ENCODE measurements at places on chromosomes 5 and 9.

DNA sequence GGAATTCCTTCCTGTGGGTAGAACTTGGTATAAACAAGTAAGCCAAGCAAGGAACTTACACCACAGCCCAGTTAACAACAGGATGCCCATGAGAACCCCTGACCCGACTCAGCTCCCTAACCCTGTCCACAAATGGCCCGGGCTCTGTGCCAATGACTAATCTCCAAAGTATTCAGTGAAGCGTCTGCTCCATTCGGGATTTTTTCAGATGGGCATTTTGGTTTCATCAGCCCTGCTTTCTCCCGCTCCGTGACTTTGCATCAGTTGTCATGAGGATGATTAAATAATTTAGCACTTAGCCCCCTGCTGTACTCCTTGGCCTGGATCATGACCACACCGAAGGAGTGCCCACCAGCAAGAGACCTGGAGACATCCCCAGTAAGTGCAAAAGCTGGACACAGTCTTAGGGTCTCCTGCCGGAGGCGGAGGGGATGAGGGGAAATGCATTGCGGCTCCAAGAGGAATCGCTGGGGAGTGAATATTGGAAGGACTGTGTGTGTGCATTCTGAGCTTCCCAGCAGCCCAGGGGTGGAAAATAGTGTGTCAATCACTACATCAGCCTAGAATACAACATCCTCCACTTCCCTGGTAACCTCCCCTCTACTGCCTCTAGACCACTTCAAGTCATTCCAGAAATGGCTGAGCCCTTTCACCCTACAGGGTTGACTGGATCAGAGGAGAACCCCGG lies 41.4 kb upstream of the DNAH5 start:
- no peak for DNase-seq

GRCh38 chr5:72842816-72843215 lies 26.4 kb downstream of the TNPO1 start:
- no peak for DNase-seq

- DNase-seq, result no peak
These were observed 181.6 kb downstream of the SMARCA2 start for GRCh38 chr9:2196757-2197156.

- peak; percentile 33 for DNase-seq
These were observed 25.9 kb downstream of the ERBIN start for GRCh38 chr5:65952259-65952658.

DNA sequence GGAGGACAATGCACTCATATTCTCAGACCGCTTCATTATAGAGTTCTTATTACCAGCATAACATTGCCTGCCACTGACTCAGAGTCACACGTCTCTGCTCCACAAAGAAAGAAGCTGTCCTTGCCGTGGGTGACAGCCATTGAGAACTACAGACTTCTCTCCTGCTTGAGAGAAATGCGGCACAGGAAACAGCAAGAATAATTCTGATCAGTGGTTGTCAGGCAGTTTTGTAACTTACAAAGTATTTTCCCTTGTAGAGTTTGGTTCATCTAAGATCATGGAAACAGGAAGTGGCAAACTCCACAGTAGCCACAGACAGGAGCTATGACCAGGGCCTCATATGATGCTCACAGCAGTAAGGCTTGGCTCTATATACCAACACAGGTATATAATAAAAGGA lies 47.0 kb downstream of the KCNV2 start:
- DNase-seq, result no peak

GRCh38 chr9:124052401-124052800 lies 40.8 kb downstream of the LHX2 start:
- no peak for DNase-seq

GRCh38 chr5:93497096-93497495 lies 83.9 kb downstream of the NR2F1-AS1 start:
- DNase-seq, result no peak

- DNase-seq, result no peak
These were observed 24.6 kb downstream of the TRAF2 start for GRCh38 chr9:136910901-136911245.

DNA sequence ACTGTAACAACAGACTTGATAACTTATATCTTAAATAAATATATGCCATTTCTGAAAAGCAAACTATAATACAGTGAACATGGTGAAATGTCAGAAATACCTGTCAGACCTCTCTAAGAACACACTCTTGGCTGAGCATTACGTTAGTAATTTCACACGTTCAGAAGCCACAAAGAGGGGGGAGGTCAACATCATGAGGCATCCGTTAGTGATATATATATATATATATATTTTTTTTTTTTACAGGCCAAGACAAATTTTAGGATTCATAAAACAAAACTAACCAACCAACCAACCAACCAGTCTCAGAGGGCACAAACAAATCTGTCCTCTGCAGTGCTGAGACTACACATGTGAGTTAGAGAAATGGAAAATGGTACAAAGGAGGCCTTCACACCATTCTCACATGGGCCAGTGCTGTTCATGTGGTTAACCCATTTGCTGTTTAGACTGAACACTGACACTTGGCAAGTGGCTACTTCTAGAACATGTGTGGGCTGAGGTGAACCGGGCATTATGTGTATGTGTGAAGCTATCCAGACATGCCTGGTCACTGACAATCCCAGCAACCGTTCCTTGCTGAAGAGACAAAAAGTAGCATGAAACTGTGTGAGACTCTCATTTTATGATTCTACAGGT lies 54.5 kb downstream of the ELL2 start:
- no peak for DNase-seq

GRCh38 chr5:57025961-57026360 lies 74.0 kb upstream of the MIER3 start:
- DNase-seq, result no peak

- no peak for DNase-seq
These were observed 9.7 kb downstream of the RGMB start for GRCh38 chr5:98783051-98783649.

GRCh38 chr5:116531635-116532034 lies 43.0 kb downstream of the SEMA6A start:
- DNase-seq, result no peak

DNA sequence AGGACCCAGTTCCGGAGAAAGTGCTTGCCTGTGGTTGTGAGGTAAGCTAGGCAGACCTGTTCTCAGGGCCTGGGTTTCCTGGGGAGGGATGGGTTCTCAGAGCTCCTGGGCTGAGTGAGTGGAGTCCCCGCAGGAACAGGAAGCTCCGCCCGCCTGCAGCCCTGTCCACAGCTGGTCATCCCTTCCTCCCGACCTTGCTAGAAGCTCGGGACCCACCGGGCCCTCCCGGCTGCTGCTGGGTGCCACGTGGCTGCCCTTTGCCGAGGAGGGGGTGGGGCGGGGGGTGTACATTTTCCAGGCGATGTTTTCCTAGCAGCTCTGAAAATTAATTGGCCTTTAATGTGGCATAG lies 198.1 kb downstream of the C9orf50 start:
- no peak for DNase-seq

DNA sequence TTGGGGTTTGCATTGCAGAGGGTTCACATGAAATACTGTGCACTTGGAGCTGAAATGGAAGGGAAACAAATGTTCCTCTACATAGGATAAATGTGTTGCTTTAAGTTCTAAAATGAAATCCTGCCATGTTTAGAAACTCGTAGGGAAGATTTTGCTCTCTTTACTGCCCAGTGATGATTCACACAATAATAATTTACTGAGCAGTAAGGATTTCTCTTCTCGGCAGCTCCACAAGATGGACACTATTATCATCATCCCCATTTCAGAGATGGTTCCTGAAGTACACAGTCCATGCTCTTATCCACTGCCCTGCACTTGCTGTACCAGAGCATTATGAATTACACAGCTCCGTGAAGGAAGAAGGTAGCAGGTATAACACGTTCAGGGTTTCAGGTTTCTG lies 4.1 kb downstream of the HACD4 start:
- no peak for DNase-seq

- no peak for DNase-seq
These were observed 202.7 kb downstream of the ATP10B start for GRCh38 chr5:160649304-160649703.

DNA sequence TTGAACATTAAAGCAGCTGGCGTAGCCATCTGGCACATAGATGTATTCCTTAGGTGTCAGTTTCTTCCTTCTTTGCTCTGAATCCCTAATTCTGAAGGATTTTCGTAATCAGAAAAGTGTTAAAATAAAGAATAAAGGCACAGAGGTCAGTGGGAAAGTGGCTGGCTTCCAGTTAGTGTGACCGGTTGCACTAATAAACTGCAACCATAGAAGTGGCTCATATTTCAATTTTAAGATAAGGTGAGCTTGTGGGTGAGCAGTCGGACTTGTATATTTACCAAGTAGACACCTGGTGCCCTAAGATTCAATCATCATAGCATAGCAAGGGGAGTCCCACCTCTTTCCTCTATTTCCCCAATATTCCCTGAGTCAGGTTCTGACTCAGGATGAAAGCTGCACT lies 459.6 kb downstream of the ACTL7B start:
- no peak for DNase-seq

DNA sequence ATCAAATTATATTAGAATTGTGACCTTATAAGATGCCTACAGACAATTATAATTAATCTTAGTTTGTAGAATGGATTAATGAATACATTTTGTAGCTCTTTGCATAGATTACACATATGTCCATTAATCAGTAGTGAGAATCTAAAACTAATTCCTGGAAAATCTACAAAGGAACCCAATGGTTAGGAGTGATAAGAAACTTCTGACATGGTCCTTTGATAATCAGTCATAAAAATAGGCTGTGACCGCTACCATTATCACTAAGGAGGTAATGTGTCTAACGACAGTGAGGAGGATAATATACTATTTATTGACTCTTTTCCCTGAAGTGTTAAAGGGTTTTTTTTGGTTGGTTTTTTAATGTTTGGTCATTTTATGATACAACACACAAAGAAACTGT lies 46.6 kb downstream of the BNC2 start:
- DNase-seq, result no peak
